ENCODE measurements at places on chromosomes 13 and 19.

- peak; percentile 96 for DNase-seq
These were observed 33.8 kb upstream of the SGCG start for GRCh38 chr13:23146811-23147625.

GRCh38 chr19:32896516-32897214 lies 27.1 kb upstream of the SLC7A9 start:
- DNase-seq: no peak

- no peak for DNase-seq
These were observed 48.4 kb downstream of the CYP4F22 start for GRCh38 chr19:15556634-15557181.

- no peak for DNase-seq
These were observed 77.3 kb upstream of the SIAH3 start for GRCh38 chr13:45928843-45929242.

DNA sequence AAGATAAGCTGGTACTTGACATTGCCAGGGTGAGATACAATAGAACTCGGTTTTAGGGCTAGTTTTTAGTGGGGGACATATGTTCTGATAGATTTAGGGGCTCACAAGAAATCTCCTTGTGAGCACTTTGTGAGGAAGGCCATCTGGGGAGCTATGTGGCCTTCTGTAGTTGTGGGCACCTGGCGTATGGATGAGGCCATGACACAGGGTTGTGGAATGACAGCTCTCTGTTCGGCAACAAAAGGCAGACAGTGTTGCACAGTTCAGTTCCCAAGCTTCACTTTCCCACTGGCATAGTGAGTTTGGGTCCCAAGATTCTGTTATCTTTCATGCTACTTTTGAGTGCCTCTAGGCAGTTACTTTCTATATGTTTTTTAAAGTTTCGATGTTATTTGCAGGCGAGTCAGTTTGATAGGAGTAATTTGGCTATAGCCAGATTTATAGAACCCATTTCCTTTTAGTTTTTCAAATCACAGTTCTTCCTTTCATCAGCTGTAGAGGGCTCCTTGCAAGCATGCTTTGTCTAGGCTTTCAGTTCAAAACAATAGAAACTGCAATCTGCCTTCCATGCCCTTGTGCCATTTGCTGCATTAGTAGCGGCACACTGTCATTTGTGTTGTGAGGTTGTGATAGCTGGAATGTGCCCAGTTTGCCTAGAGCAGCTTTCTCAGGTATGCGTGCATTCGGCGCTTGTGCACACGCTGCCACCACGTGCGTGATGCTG lies 70.6 kb upstream of the TEX29 start:
- no peak for DNase-seq

DNA sequence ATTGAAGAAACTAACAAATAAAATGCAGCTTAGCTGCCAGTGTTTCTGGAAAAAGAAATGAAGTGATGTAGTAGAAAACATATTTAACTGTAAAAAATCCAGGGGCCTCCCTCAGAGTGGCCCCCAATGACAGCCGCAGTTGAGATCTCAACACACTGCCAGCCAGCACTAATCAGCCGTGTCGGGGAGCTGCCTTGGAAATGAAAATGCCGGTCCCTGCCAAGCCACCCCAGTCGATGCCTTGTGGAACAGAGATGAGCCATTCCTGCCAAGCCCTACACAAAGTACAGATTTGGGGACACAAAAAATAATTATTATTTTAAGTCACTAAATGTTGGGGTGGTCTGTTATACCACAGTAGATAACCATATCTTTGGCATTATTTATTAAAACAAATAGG lies 1342.4 kb downstream of the EFNB2 start:
- no peak for DNase-seq

- no peak for DNase-seq
These were observed 9.6 kb upstream of the KL start for GRCh38 chr13:33006638-33007037.

DNA sequence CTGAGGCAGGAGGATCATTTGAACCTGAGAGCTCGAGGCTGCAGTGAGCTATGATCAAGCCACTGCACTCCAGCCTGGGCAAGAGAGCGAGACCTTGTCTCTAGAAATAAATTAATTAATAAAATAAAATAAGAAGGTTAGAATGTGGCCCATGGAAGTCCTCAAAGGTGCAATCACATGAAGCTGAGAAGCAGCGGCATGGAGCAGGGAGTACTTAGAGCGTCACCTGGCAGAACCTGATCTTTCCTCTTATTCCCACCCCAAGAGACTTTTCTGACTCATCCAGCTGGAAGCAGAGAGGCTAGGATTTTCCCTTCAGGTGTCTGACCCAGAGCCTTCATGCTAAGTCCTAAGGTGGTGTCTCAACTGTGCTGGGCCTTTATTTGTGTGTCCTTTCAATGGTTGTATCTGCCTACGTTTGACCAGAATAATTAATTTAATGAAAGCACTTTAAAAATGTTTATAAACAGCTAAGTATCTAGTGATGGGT lies 8.9 kb upstream of the MRPS31 start:
- no peak for DNase-seq

GRCh38 chr13:24693862-24694471 lies 13.8 kb downstream of the ATP12A start:
- DNase-seq: peak; percentile 74

DNA sequence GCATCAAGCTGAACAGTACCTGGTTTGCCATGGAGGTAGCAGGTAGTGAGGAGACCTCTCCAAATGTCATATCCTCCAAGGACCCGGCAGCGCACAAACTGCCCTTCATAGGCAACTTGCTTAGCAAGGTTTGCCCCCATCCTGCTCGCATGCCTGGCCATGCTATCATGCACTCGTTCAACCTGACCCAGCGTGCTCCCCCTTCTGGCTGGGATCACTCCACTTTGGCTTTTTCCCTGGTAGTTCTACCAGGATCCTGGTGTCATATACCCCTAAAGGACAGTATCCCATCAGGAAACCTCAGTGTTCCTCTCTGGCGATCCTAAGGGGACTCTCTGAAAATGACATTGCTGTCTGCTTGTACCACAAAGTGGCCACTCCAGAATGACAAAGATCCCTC lies 38.6 kb upstream of the ZNF30 start:
- no peak for DNase-seq

DNA sequence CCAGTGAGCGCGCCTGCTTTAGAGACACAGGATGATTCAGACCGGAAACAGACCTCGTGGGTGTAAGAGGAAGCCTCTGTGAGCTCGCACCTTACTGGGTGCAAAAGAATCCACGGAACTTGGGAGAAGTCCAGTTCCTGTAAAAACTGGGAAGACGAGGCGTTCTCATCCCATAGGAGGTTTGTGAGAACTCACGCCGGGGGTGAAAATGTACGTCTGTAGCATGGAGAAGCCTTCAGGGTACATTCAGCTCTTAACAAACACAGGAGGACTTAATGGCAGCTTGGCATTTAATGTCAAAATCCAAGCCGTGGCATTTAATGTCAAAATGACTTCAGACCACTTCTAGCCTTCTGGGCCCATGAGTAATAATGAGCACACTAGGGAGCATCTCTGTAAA lies 17.4 kb upstream of the OR7D2 start:
- DNase-seq: no peak

DNA sequence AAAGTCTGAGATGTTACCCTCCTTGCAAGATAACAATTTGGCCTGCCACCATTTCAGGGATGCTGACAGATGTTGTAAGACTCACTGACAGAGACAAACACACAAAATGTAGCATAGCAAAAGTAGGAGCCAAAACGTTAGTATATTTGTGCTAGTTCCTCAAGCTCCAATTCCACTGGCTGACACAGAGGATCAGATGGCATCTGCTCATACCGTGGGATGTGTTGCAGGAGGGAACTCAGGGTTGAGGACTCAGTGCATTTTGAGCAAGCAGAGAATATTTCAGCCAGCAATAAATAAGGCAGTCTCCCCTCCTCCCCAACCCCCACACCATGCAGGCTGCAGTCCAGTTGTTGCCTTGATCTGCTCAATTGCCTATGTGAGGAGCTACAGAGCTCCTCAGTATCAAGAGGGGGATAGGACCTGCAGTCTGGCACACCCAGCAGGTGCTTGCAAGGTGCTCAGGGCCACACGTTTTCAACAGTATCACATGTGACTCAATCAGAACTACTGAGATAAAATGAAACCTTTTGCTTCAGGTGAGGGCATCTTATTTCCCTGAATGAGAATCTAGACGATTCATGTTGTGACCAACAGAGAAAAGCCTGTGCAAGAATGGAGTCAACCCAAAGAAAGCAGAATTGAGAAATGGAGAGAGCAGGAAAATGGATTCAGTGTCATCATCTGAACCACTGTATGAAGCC lies 23.6 kb upstream of the LRCH1 start:
- peak; percentile 18 for DNase-seq

DNA sequence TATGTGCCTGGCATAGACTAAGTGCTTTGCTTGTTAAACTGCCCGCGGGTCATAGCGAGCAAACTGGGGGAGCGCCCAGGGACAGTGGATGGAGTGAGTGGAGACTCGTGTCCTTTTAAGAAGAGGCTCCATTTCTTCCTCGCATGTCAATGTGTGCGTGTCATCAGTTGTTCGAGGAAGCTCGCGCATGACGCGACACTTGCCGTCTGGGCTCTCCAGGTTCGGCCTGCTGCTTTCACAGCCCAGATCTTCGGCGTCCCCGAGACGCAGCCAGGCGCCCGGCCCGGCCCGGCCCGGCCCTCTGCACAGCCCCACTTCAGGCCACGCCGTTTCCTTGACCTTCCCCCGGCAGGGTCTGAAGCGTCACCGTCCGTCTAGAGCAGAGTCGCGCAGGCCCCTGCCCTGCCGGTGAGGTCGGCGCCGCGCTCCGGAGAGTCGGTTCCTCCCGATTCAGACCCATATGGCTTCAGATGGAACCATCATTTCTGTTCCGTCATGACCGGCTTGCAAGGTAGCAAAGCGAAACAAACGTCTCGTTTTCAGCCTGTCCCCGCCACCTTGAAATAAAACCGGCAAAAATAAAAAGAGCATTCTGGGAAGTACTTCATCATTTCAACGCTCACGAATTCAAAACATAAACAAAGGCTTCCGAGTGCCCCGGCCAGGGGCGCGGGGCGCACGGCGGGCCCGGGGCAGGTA lies 599 bp upstream of the ARHGEF7 start:
- DNase-seq: peak; percentile 2

- DNase-seq: no peak
These were observed 102.8 kb upstream of the SLC10A2 start for GRCh38 chr13:103168901-103169508.

- no peak for DNase-seq
These were observed 7.4 kb downstream of the IFNL1 start for GRCh38 chr19:39303373-39304184.

DNA sequence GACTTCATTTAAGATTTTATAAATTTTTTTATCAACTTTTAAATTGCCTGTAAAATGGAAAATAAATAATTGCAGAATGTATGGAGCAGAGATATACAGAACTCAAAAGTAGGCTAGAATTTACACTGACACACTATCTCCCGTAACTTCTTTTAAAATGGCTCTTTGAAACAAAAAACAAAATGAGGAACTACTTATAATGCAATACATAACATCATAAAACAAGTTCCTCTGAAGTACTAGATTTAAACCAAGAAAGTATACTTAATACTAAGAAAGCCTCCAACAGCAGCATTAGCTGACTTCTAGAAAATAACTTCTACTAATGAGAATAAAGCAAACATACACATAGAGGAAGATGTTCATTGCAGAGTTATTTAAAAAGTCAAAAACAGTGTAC lies 17.0 kb downstream of the RBM26 start:
- peak; percentile 60 for DNase-seq

- no peak for DNase-seq
These were observed 235.1 kb downstream of the NALCN start for GRCh38 chr13:101181076-101181685.

DNA sequence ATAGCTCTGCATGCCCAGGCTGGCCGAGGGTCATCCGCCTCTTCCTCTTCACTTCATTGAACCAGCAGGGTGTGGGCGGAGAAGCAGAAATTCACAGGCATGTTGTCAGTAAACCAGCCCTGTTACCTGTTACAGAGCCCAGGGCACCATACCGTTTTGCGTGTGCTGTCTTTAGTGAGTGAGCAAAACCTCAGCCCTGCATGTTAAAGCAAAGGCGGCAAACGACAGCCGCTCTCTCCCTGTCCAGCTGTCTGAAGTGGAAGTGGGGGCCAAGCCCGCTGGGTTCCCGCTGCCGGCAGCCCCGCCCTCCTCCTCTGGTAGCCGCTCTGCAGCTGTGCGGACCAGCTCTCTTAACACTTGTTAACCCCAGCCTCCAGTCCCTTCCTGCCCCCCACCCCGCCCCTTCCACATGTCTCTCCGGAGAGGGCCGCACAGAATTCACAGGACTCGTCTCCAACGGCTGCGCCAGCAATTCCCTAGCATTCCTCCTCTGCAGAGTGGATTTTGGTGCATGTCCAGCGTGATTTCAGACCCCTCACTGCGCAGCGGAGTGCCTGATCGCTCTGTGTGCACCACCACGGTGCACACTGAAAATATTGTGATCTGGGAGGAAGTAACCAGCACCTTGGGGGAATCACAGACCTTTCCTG lies 12.7 kb downstream of the KLHL26 start:
- DNase-seq: peak; percentile 29

DNA sequence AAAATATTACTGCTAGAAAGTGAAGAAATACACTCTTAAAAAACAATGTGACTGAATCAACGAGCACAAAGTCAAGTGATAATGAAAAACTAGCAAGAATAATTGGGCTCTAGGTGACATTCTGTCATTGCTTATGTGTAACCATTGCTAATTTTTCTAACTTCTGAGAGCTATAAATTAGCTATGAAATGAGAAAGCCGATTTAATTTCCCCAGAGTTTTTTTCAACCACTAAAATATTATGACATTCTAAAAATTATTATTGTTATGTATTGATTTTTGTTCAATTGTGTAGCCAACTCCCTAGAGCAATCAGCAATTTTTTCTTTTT lies 458.6 kb upstream of the ATXN8OS start:
- no peak for DNase-seq

GRCh38 chr13:111395511-111396393 lies 75.3 kb downstream of the TEX29 start:
- DNase-seq: no peak

- DNase-seq: no peak
These were observed 406.8 kb downstream of the DACH1 start for GRCh38 chr13:71460211-71460610.

GRCh38 chr19:49129238-49129583 lies 9.9 kb downstream of the PPFIA3 start:
- no peak for DNase-seq

DNA sequence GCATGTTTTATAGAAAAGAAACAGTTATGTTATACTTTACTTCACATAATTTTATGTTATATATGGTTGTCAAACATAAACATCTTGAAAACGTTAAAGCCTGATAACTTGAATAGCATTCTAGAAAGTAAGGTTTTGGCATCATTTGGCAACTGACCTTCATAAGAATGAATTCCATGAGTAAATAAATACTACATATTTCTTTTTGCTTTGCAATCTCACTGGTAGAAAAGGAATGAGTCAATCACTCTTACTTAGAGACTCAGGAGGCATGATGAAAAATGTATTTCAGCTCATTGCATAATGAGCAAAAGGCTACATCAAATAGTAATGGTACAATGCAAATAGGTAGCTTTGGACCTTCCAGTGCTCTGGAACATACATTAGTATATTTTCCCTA lies 1381.9 kb downstream of the EFNB2 start:
- no peak for DNase-seq

DNA sequence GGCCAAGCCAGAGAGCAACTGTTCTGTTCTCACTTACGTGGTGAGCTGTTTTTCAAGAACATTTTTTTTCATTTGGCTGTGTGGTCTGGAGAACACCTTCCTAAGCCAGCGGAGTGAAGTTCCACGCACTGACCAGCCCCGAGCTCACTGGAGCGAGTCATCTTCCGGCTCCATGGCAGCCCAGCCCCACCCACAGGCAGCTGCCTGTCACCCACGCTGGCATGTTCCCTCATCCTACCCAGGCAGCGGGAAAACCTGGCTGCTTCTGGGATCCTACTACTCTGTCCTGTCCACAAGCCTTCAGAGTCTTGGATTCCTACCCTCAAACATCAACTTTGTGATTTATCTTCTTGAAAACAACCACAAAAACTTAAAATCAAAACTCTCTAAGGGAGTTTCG lies 76.2 kb downstream of the GGACT start:
- DNase-seq: peak; percentile 10

Measured in inflammatory macrophage treated with lipopolysaccharide for 4 hours (primary cell).